Activated CD4-positive, alpha-beta memory T cell treated with anti-CD3 and anti-CD28 coated beads, Interleukin-2, amount 10 ng/mL, durations not matched to agents 7 days and 5 days (primary cell): ENCODE measurements at places on chromosomes 1 and 21.

GRCh38 chr21:45859762-45860357 is 121.7 kb upstream of the COL6A1 start:
- DNase-seq, result no peak

DNA sequence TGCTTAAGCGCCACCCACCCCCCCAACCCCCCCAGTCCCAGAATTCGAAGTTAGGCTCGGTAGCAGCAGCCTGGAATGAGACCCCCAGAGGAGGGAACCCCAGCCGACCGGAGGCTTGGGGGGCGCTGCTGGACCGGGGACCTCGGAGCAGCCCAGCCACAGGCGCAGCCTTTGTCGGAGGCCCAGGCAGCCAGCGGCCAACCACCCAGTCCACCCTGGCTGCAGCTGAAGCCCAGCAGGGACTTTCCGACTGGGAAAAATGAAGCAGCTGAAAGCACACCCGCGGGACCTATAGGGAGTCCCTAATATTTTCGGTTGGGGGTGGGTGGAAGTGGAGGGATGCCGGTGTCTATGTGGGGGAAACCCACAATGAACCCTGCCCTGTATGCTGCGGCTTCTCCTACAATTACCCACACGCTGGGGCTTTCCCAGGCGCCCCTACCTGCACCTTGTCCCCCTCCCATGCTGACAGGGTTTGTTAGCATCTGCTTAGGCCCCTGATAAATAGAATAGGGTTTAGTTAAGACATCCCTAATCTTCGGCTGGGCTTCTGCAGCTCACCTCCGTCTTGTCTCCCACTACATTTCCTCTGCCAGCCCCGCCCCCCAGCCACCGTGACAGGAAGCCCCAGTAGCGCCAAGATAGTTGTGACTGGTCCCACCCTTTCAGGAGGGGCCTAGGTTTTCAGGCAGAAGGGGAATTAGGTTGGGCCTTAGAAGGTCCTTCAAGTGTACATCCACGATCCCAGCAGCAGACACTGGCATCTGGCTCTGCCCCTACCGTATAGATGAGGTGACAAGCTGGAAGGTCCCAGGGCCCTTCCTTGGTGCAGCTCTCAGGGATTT is 838 bp downstream of the CCDC28B start:
- DNase-seq, result peak; percentile 86

- DNase-seq, result peak; percentile 58
These were observed 73.2 kb upstream of the CNIH3 start for GRCh38 chr1:224542783-224543440.

GRCh38 chr1:203145321-203146041 is 18.0 kb downstream of the ADORA1 start:
- no peak for DNase-seq

- no peak for DNase-seq
These were observed 8.0 kb downstream of the MACF1 start for GRCh38 chr1:39212499-39212898.

GRCh38 chr1:63797056-63797726 is 23.4 kb downstream of the ROR1 start:
- no peak for DNase-seq

DNA sequence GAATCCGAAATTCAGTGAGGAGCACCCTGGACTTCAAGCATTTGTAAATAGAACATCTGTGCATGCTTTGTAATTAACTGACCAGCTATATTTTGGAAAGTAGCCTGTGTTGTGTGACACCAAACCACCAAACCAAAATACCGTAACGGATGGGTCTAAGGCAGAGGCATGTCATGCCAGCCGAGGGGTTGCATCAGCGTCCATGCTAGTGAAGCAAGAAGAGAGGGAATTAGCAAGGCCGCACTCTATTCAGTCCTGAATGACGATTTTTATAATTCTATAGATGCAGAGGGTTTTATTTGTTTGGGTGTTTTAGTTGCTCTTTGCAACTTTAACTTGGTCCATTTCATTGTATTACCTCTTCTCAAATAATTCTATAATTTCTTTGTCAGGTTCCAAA is 116.8 kb upstream of the SMYD2 start:
- DNase-seq, result no peak

GRCh38 chr1:54362881-54363340 is 43.3 kb downstream of the SSBP3 start:
- no peak for DNase-seq

- DNase-seq, result no peak
These were observed 13.5 kb upstream of the ERG start for GRCh38 chr21:38511662-38512243.

GRCh38 chr1:119674835-119675289 is 26.8 kb upstream of the ZNF697 start:
- DNase-seq, result no peak

GRCh38 chr1:45375104-45376090 is 35.2 kb upstream of the MUTYH start:
- DNase-seq, result no peak

- DNase-seq, result no peak
These were observed 89.6 kb downstream of the C1orf94 start for GRCh38 chr1:34266127-34266951.

GRCh38 chr1:243596431-243597062 is 253.5 kb downstream of the AKT3 start:
- DNase-seq, result peak; percentile 57

- no peak for DNase-seq
These were observed 4.6 kb downstream of the RAB3GAP2 start for GRCh38 chr1:220267630-220268029.

DNA sequence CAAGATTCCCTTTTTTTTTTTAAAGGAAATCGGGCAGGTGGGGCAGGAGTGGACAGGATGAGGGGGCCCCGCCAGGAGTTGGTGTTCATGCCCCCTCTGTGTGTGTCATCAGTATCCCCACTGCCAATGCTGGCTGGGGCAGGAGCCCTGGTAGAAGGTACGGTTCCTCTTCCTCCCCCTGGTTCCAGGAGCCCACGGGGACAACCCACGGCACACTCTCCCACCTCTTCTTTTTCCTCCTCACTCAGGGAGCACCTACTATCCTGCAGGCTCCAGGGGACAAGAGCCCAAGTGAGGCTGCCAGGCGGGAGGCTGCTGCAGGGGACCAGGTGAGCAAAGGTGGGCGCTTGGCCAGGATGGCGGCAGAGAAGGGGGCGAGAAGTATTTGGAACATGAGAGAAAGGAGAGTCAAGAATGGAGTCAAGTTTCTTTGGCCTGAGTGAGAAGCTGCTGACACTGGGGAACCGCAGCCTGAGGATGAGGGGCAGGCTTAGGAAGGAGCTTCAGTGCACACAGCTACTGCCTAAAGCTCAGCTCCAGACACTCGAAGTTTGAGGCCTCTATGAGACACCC is 26.5 kb downstream of the ECE1 start:
- DNase-seq, result no peak

DNA sequence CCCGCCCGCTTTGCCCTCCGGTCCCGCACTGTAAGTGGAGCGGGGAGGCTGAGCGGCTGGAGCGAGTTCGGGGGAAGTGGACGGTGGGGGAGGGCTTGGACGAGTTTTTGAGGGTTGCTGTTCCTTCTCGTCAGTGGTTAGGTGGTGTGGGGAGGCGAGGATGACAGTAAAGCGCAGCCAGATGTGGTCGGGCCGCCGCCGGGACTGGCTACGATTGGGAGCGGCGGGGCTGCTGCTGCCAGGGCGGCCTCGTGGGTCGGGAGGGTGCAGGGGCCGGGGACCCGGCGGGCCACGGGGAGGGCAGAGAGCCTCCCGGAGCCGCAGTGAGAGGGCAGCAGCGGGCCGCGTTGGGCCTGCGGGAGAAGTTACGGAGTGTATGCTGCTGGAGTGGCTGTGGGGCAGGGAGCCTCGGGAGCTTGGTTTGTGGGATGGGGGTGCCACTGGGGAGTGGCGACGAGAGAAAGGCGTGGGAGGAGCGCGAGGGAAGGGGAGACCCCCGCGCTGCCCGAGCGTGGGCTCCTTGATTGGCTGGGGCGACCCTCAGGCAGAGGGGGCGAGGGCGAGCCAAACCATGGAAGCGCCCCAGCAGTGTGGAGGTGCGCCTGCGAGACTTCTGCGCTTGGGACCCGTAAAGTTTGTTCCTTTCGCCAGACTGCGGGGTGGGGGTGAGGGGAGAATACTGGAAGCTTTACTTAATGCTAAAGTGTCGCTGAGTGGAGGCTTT is 2.1 kb downstream of the ADGRL2 start:
- DNase-seq, result no peak

- no peak for DNase-seq
These were observed 98.7 kb downstream of the NCAM2 start for GRCh38 chr21:21096956-21097355.

GRCh38 chr1:87951852-87952251 is 623.2 kb downstream of the LMO4 start:
- no peak for DNase-seq

DNA sequence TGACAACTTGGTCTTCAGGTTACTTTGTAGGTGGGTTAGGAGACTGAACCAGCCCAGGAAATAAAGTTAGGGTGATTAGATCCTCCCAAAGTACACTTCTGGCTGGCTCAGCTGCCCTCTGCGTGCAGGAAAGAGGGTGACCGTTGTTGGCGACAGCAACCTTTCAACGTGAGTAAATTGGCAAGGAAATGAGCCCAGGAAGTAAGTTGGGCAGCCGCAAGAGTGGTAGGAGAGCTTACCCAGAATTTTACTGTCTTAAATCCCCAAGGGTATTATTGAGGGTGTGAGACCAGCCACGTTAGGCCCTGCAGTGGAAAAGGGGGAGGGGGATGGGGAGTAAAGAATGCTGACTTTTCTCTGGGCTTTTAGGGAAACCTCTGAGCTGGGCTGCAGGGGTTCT is 1.6 kb downstream of the TENT5C start:
- DNase-seq, result peak; percentile 74

GRCh38 chr1:23593042-23593521 is 33.8 kb upstream of the ID3 start:
- DNase-seq, result no peak

GRCh38 chr1:26546375-26546774 is 16.8 kb downstream of the RPS6KA1 start:
- DNase-seq, result no peak

DNA sequence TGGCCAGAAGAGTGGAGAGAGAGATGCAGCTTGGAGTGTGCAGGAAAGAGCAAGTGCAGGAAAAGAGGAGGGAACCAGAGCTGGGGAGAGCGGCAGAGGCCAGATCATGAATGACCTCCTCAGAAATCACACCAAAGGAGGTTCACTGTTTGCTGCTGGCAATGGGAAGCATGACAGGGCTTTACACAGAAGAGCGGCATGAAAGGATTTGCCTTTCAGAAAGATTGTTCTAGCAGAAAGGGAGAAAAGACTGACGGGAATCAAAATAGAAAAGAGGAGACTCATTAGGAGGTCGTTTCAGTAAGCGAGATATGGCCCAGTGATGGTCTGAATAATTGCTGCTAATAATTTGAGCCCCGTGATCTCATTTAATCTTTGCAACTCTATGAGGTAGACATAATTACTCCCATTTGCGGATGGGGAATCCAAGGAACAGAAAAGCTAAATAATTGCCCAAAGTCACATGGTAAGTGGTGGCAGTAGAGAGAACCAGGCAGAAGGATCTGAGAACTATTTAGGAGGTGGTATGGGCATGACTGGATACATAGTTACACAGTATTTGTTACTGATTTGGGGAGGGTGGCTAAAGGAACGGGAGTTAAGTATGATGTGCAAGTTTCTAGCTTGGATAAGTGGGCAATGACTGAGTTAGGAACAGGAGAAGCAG is 12.5 kb upstream of the HNRNPR start:
- DNase-seq, result no peak

- no peak for DNase-seq
These were observed 21.6 kb upstream of the TRABD2B start for GRCh38 chr1:48018799-48019198.

DNA sequence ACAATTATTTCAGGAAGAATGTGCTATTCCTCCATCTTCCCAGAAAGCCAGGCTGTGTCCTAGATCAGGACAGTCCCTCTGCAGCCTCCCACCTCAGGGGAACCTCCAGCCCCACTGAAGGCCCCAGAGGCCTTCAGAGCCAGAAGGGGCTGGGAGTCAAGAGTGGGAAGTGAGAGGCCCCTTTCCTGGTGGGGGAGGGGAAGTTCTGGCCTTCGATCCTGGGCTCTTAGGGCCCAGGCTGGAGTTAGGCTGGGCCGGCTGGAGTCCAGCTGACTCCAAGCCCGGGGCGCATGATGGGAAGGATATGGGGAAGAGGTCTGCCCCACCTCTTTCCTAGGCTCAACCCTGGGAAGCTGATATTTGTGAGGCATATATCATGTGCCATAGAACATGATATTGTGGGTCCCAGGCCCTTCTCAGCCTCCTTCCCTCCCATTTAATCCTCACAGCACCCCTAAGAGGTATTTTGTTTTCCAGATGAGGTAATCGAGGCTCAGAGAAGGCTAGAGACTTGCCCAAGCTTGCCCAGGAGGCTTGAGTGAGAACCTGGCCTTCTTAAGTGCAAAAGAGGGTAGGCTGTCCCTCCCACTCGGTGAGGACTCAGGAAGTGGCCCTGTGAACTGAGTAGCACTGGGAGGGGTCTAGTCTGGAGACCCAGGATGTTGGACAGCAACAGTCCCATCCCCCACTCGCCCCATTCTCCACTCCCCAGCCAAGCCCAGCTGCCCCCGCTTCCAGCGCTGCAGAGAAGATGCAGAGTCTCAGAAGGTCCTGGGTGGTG is 18.6 kb upstream of the HSPG2 start:
- DNase-seq, result no peak

- DNase-seq, result no peak
These were observed 637 bp downstream of the NHLH1 start for GRCh38 chr1:160367516-160367900.

- DNase-seq, result no peak
These were observed 5.1 kb downstream of the TIAM1 start for GRCh38 chr21:31338908-31339368.

- DNase-seq, result no peak
These were observed 148.5 kb downstream of the POU2F1 start for GRCh38 chr1:167369175-167369574.

- no peak for DNase-seq
These were observed 57.9 kb downstream of the RNF187 start for GRCh38 chr1:228544921-228545591.

DNA sequence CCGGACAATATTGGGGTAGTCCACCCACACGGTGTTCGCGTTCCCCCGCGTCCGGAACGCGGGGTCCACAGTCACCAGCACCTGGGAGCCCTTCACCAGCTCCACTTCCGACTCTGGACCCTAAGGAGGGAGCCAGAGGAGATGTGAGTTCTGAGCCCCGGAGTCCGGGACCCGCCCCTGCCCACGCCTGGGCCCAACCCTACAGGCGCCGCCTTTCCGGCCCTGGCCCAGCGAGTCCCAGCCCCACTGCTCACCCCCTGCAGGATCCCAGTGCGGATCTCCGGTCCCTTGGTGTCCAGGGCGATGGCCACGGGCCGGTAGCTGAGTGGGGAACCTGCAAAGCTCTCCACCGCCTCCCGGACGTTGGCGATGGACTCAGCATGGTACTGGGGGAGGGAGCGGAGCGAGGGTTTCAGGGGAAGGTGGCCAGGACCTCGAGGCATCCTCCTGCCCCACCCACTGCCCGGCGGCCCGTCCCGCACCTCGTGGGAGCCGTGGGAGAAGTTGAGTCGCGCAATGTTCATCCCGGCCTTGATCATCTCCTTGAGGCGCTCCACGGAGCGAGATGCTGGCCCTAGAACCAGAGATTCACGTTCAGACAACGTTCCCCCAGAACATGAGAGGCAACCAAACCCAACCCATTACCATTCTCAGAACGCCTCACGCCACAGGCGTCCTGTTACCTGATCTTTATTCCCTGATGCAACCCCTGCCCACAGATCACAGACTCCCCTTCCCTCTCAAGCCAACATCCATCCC is 5.9 kb downstream of the PKLR start:
- no peak for DNase-seq

GRCh38 chr1:226676381-226676780 is 62.7 kb downstream of the ITPKB start:
- no peak for DNase-seq
